ENCODE measurements at places on chromosomes 13 and 19.

GRCh38 chr19:41998246-41999020 lies 4.4 kb upstream of the ATP1A3 start:
- no peak for DNase-seq

- DNase-seq: no peak
Observed at GRCh38 chr19:18496980-18497256, 25.0 kb downstream of the ELL start.

DNA sequence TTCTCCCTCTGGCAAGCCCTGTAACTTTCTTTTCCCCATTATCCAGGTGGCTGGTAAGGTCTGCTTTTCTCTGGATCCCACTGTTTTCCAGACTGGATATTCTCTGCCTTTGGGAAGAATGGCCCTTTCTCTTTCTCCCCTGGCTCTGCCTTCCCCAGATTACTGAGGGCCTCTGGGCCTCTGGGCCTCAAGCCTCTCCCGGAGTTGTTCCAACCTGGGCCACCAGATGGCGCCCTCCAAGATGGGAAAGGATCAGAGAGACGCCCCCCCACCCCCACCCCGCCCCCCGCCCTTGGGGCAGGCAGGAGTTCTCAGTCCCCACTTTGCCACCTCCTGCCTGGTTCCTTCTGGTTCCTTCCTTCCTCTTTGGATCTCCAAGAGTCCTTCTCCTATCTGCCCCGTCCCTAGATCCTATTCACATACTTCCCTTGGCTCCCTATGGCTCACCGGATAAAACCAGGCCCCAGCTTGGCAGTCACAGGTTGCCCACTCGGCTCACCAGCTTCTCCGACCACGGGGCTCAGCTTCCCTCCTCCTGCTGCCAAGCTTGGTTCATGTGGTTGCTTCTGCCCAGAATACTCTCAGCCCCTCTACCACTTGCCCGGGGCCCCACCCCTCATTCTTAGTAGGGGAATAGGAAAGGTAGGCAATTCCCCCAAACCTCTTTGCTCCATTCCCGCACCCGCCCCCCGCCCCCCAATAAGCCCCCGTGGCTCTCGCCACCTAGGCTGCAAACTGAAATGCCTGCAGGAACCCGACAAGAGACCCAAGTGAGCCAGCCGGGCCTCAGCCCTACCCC lies 13.1 kb downstream of the EPS8L1 start:
- DNase-seq: no peak

DNA sequence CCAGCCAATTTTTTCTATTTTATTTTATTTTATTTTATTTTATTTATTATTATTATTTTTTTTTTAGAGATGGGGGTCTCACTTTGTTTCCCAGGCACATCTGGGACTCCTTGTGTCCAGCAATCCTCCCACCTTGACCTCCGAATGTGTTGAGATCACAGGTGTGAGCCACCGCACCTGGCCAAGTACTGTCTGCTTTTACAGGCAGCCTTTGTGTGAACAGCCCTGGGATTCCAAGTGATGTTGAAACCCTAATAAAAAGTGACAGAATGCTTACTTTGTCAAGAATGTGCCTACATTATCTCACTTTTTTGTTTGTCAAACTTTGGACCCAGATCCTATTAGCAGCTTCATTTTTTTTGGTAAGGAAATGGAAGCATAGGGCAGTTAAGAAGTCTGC lies 220.1 kb upstream of the EDNRB start:
- no peak for DNase-seq

DNA sequence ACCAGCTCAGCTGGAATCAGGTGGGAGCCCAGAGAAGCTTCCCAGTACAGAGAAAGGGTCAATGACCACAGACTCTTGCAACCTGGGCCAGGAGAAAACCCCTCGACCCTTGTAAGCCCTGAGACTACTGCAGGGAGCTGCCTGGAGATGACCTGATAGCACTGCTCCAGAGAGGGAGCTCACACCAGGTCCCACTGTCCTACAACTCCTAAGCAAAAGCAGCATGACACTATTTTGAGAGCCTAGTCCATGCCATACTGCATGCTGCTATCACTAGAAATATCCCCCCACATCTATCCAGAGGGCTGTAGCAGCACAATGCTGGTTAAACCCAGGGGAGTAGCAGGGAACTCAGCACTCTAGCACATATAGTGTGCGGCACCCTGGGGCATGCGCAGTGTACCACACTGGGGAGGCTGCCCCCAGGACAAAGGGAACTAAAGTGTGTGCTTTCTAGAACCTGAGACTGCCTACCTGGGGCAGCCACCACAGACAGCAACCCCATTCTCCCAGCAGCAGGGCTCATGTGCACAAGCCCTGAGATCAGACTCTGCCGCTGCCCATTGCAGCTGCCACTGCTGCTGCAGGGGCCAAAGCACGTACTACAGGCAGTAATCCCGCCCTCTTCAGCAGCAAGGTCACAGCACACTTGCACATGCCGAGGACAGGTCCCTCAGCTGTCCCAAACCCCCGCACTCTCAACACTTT lies 27.1 kb upstream of the N4BP2L1 start:
- no peak for DNase-seq

DNA sequence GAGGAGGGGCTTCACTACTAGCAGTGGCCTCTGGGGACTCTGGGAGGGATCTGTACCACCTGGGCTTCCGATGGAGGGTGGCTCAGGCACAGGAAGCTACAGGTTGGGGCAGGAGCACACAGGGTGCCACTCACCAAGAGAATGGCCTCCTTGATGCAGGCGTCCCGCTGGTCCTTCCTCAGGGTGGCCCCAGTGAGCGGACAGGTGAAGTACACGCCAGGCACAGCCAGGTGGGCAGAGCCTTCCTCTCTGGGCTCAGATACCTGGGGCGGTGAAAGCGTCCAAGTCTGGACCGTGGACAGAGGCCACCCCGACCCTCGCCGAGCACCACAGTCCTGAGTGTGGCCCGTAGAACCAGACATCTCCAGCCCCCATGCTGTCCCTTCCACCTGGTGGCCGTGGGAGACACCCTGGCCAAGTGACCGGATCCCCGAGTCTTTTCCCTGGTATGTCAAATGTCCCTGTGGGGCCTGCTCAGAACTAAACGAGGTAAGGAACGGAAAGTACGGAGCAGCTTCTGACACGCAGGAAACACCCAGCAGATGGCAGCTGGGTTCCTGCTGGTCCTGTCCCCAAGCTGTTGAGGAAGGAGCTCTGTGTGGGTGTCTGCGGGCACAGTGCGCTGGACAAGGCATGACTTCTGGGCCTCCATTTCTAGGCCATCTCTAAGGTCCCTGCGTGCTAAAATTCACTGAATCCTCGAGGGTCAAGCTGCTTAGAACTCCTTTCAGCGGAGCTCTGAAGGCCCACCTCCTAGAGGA lies 5.2 kb downstream of the UBXN6 start:
- no peak for DNase-seq

GRCh38 chr19:16824658-16825311 lies 4.4 kb upstream of the SIN3B start:
- DNase-seq: no peak

DNA sequence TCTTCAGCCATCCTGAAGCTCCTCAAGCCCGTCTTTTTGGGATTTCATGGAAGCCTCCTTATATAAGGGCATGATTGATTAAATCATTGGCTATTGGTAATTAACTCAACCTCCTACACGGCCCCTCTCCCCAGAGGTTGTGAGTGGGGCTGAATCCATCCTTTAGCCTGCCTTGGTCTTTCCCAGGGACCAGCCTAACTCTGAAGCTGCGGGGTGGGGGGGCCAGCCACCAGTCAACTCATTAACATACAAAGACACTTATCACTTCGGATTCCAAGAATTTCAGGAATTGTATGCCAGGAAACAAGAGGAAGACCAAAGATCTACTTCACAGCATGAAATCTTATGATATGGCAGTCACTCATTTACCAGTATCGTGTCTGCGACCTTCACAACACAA lies 9.9 kb downstream of the COL4A1 start:
- DNase-seq: no peak

- DNase-seq: no peak
Observed at GRCh38 chr13:75368167-75368566, 113.8 kb downstream of the TBC1D4 start.

- no peak for DNase-seq
Observed at GRCh38 chr13:93689333-93689732, 462.7 kb downstream of the GPC6 start.

- DNase-seq: no peak
Observed at GRCh38 chr13:90557626-90558025, 789.9 kb upstream of the MIR17HG start.

DNA sequence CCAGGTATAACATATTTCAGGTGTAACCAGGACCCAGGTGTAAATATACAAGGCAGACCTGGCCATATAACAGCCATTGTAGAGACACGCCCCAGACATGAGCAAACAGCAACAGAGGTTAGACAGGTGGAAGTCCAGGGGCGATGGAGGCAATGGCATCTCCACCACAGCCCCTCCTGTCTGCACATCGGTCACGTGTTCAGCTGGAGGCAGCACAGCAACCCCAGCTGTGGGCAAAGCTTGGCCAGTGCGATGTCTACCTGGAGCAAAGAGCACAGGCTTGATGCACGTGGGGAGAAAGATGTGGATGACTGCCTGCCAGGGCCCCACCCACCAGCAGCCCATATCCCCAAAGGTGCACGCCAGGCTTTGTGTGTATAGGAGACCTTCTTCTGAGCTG lies 4.4 kb downstream of the CYP4F2 start:
- no peak for DNase-seq

GRCh38 chr19:6279620-6279930 lies 200 bp downstream of the MLLT1 start:
- DNase-seq: no peak

GRCh38 chr13:32432856-32433255 lies 4.9 kb upstream of the N4BP2L1 start:
- DNase-seq: no peak

DNA sequence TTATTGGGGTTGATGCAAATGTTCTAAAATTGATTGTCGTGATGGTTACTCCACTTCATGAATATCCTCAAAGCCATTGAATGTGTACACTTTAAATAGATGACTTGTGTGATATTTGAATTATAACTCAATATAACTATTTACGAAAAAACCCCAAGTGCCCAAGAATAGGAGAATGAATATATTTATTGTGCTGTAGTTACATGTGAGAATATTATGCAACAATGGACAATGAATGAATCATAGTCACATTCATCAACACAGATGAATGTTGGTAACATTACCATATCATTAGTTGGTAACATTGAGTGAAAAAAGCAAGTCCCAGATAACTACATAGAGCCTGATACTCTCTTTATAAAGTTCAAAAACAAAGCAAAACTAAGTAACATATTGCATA lies 127.8 kb upstream of the UBL3 start:
- no peak for DNase-seq

DNA sequence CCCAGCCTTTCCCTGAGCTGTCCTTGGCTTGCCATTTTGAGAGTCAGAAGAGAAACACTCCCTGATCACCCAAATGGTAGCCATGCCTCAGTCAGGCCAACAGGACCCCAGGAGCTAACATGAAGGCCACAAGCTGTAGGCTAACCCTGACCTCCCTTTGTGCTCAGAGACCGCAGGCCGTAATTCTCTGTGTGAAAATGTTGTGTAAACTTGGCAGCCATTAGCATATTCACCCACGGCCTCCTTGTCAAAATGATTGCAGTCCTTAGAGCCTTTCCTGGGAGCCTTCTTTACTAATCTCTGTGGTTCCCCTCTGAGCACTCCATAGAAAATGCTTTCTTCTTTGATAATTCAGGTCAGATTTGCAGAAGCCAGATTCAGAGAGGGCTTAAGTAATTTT lies 418.9 kb downstream of the COG6 start:
- DNase-seq: no peak

DNA sequence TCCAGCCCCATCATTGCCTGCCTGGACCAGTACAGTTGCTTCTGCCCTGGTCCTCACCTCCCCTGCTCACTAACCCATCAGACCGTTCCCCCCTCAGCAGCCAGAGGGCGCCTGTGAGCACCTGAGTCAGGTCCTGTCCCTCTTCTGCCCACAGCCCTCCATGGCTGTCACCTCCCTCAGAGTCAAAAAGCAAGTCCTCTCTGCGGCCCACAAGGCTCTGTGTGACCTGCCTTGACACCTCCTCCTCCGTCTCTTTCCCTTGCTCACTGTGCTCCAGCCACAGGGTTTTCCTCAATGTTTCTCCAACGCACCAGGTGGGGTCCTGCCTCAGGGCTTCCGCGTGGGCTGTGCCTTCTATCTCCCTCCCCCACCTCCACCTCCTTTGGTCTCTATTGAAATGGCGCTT lies 29.4 kb upstream of the PTPRS start:
- no peak for DNase-seq

DNA sequence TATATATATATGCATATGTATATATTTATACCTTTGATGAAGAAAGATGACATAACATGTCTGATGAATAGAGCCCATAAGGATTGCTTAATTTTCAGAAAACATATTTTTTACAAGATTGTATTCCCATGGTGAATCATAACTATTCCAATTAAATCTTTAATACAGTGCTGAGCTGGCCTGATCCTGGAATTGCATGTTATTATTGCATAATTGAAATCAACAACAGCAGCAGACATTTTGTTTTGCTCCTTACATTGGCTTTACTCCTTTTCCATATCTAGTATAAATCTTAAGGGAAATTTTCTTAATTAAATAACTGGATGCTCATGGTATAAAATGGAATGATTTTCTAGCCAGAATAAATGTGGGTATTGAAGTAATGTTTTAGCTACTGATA lies 22.0 kb downstream of the POSTN start:
- no peak for DNase-seq

GRCh38 chr19:2048104-2048958 lies 2.7 kb downstream of the MKNK2 start:
- no peak for DNase-seq

DNA sequence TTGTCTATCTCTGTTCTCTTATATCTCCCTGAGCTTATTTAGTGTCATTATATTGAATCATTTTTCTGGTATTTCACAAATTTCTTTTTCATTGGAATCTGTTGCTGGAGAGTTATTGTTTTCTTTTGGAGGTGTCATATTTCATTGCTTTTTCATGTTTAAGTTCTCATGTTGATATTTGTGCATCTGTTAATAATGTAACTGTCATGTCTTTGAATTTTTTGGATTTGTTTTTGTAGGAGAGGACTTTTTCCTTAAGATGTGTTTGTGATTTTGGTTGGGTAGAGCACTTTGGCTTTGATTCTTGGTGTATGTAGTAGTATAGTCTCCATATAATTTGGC lies 64.0 kb downstream of the DNAJC3 start:
- DNase-seq: no peak

DNA sequence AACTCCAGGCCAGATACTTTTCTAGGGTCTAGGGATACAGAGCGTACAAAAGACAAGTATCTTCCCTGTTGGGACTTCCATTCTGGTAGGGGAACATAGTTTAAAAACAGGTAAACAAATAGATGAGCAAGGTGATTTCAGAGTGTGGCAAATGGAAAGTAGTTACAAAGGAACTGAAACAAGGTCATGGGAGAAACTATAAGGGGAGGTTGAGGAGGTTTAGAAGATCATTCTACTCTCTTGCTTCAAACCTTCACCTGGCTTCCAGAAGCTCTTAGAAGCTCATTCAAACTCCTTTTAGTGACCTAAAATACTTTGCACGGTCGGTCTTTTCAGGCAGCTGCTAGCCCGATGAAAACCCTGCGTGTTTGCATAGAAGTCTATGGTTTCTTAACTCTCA lies 9.1 kb downstream of the FFAR2 start:
- DNase-seq: no peak

GRCh38 chr13:51967482-51968446 lies 43.5 kb downstream of the ATP7B start:
- DNase-seq: no peak

All from aorta (tissue), 5 donors.